Calu3 (cell line): ENCODE measurements at places on chromosomes 16 and 17. TPM values are rescaled to one million over a fixed set of nuclear protein-coding genes. Genes with fewer than 3 reads are reported as not detected.

GRCh38 chr17:75044716-75045115 lies 2.1 kb downstream of the ATP5PD start:
- H3K27me3 ChIP-seq, result no peaks in the 10 kb centered on the region
- DNase-seq, result no peak
- H3K27ac ChIP-seq, result no peak overlapping the region
- H3K4me1 ChIP-seq, result peaks cover 24% of the 10 kb centered on the region
- H3K4me3 ChIP-seq, result no peak overlapping the region
- H3K36me3 ChIP-seq, result peaks cover 61% of the 10 kb centered on the region

- no peak overlapping the region for H3K27ac ChIP-seq
- no peak overlapping the region for H3K4me3 ChIP-seq
- no peak for DNase-seq
- no peaks in the 10 kb centered on the region for H3K27me3 ChIP-seq
- peaks cover 17% of the 10 kb centered on the region for H3K4me1 ChIP-seq
- no peaks in the 10 kb centered on the region for H3K36me3 ChIP-seq
Measured at GRCh38 chr17:69757688-69758430, 317.2 kb upstream of the KCNJ16 start.

DNA sequence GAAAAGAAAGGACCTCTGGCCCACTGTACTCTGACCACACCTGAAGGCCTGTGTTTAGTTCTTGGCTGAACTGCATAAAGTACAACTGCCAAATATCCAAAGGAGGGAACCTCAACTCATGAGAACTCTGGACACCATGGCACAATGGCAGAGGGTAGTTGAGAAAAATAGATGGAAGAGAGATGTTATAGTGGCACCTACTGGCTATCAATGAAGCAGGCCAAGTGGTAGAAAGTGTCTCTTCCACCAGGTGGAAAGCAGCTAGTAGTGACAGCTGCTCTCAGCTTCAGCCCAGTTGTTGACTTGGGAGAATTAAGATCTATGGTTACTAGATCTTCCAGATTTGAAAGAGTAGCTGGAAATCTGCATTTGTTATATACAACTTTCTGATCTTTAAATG lies 3.2 kb downstream of the MED31 start:
- H3K4me1 ChIP-seq, result peaks cover 29% of the 10 kb centered on the region
- DNase-seq, result no peak
- no peaks in the 10 kb centered on the region for H3K27me3 ChIP-seq
- H3K4me3 ChIP-seq, result no peak overlapping the region

DNA sequence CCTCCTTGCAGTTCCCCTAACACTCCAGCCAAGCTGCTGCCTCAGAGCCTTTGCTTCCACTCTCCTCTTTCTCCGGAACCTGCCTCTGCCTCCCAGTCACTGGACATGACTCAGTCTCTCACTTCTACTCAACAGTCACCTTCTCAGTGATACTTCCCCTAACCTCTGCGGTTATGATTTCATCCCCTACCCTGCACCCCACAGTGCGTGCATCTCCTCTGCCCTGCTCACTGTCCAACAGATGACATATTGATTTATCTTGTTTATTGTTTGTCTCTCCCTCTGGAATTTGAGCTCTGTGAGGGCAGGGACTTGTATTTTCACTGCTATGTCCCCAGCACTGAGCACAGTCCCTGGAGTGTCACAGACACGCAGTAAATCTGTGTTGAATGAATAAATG lies 100.7 kb downstream of the CYLD start:
- no peaks in the 10 kb centered on the region for H3K36me3 ChIP-seq
- H3K27me3 ChIP-seq, result peaks cover 64% of the 10 kb centered on the region
- no peaks in the 10 kb centered on the region for H3K4me1 ChIP-seq
- no peak for DNase-seq

- peak; percentile 95 for DNase-seq
- H3K4me3 ChIP-seq, result peak overlapping the region; percentile 50
- no peaks in the 10 kb centered on the region for H3K27me3 ChIP-seq
- H3K4me1 ChIP-seq, result peaks cover 83% of the 10 kb centered on the region
- H3K36me3 ChIP-seq, result peaks cover 42% of the 10 kb centered on the region
Measured at GRCh38 chr16:11611871-11612664, 25.3 kb upstream of the LITAF start.

CORO6 gene
- total RNA-seq, result 0.47 and 0.49 TPM in 2 replicates

PYY gene
- not detected in 2 replicates for total RNA-seq

- H3K4me3 ChIP-seq, result no peak overlapping the region
- H3K27me3 ChIP-seq, result peaks cover 68% of the 10 kb centered on the region
- H3K27ac ChIP-seq, result no peak overlapping the region
- H3K4me1 ChIP-seq, result no peaks in the 10 kb centered on the region
- peaks cover 10% of the 10 kb centered on the region for H3K36me3 ChIP-seq
- no peak for DNase-seq
Measured at GRCh38 chr17:49580055-49580721, 4.5 kb downstream of the NXPH3 start.

- DNase-seq, result no peak
- H3K27ac ChIP-seq, result no peak overlapping the region
- H3K4me3 ChIP-seq, result no peak overlapping the region
- H3K27me3 ChIP-seq, result no peaks in the 10 kb centered on the region
- H3K36me3 ChIP-seq, result peaks cover 14% of the 10 kb centered on the region
- peaks cover 11% of the 10 kb centered on the region for H3K4me1 ChIP-seq
Measured at GRCh38 chr17:2090804-2091534, 36.1 kb downstream of the HIC1 start.

KRTAP4-12 gene
- not detected in 2 replicates for total RNA-seq

DNA sequence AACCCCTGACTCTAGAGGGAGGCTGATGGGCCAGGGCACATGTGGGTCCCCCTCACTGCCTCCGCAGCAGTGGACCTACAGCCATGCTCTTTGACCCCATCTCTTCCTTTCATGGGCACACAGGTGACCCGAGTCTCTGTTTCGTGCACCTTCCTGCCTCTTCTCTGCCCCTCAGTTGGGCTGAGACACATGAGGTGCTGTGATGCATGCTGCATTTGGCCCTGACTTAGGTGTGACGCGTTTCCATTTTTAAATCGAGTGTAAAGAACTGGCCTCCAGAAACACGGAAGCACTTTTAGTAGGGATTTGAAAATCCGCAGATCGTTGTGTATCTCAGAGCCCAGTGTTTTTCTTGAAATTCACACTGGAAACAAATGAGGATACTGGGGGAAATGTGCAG lies 24.6 kb downstream of the C16orf90 start:
- DNase-seq, result no peak
- no peaks in the 10 kb centered on the region for H3K27me3 ChIP-seq
- peaks cover 21% of the 10 kb centered on the region for H3K36me3 ChIP-seq
- H3K4me1 ChIP-seq, result peaks cover 9% of the 10 kb centered on the region
- no peak overlapping the region for H3K4me3 ChIP-seq
- H3K27ac ChIP-seq, result no peak overlapping the region

INTS2 gene
- total RNA-seq, result 9.0 and 9.4 TPM in 2 replicates

DNA sequence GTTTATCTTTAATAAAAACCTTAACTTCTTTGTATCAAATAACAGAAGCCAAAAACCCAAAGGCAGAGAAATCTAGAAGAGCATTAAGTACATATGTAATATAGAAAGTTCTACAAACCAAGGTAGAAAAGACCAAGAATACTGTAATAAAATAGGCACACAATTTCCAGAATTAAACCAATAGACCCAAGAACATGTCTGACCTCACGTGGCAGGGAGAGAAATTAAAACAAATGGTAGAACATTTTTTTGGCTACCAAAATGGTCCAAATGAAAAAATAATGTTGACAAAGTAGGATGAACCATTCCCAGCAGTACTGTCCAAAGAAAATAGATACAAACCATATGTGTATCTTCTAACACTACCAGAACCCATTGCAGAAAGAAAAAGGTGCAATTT lies 183.5 kb downstream of the CPPED1 start:
- H3K4me1 ChIP-seq, result peaks cover 28% of the 10 kb centered on the region
- H3K27me3 ChIP-seq, result no peaks in the 10 kb centered on the region
- no peaks in the 10 kb centered on the region for H3K36me3 ChIP-seq
- no peak for DNase-seq
